Stimulated activated CD8-positive, alpha-beta memory T cell treated with anti-CD3 and anti-CD28 coated beads, Interleukin-7, amount 100 ng/mL, for 48 hours (primary cell): ENCODE measurements at places on chromosomes 12 and 14.

DNA sequence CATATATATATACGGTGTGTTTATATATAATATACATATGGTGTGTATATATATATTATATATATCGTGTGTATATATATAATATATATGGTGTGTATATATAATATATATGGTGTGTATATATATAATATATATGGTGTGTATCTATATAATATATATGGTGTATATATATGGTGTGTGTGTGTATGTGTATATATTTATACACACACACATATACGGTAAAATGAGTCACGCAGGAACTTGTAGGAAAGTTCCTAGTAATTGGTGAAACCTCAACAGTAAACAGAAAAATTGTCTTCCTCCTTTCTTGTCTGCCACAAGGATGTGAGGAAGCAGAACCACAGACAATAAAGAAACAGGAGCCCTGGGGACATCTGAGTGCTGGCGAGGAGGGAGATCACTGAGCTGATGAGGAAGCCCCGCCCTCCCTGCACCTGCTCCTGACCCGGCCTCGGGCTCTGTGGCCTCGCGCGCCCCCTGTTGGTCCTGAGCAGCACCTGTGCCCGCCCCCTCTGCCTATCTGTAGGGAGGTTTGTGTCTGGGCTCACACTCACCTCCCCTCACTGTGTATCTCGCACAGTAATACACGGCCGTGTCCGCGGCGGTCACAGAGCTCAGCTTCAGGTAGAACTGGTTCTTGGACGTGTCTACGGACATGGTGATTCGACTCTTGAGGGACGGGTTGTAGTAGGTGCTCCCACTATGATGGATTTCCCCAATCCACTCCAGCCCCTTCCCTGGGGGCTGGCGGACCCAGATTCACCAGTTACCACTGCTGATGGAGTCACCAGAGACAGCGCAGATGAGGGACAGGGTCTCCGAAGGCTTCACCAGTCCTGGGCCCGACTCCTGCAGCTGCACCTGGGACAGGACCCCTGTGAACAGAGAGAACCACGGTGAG, 1079.4 kb downstream of the TMEM121 start:
- peak; percentile 66 for DNase-seq

DNA sequence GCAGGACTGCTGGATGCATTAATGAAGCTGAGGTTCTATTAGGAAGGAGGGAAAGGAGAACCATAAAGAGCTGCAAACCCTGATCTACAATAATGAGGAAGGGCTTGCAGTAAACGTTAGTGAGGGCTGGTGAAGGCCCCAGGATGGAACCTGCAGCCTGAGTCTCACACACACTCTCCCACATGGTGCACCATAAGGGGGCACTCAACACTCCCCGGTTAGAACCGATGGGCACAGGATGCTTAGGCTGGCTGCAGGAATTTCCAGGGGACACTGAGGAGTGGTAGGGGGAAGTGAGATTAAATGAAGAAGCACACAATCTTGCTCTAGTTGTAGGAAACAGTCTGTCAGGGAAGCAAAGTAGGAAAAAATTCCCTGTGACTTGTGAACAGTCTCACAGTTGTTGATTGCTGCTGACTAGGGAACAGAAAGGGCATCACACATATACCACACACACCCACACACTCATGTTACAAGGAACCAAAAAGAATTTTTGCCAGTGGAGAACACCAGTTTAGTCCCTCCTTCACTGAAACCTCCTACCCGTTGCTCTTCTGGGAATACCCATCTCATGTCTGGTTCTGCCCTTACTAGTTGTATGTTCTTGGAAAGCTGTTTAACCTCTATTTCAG, 56.2 kb upstream of the FERMT2 start:
- no peak for DNase-seq

GRCh38 chr12:55034218-55034617, 14.4 kb downstream of the NEUROD4 start:
- no peak for DNase-seq

DNA sequence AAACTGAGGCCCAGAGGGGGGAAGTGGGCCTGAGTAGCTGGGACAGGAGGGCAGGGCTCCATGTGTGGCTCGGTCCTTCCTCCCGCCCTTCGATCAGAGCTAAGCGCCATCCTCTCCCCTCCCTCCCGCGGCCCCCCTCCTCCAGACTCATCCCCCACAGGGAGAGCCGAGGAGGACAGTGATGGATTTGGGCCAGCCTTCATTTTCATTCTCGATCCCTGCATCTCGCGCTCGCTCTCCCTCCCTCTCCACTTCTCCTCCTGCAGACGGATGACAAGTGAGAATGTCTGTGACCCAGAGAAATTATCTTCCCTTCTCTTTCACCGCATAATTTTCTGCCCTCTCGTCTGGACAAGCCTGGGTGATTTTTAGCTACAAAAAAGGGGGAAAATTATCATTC, 183.3 kb downstream of the RBM19 start:
- no peak for DNase-seq

DNA sequence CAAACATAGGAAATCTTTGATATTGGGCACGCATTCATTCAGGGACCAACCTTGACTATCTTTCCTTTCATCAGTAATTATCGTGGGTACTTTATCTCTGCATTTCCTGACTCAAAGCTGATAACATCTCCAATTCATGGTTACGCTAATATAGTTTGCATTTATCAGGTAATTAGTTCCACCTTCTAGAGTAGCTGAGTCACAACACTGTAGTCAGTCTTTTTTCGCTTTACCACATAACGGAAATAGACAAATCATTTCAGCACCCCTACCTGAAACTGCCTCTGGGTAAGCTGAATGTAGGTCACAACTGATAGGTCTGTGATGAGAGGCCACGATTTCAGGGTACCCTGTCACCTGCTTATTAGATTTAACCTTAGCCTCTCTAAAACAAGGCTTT, 36.7 kb upstream of the IL22 start:
- peak; percentile 20 for DNase-seq

DNA sequence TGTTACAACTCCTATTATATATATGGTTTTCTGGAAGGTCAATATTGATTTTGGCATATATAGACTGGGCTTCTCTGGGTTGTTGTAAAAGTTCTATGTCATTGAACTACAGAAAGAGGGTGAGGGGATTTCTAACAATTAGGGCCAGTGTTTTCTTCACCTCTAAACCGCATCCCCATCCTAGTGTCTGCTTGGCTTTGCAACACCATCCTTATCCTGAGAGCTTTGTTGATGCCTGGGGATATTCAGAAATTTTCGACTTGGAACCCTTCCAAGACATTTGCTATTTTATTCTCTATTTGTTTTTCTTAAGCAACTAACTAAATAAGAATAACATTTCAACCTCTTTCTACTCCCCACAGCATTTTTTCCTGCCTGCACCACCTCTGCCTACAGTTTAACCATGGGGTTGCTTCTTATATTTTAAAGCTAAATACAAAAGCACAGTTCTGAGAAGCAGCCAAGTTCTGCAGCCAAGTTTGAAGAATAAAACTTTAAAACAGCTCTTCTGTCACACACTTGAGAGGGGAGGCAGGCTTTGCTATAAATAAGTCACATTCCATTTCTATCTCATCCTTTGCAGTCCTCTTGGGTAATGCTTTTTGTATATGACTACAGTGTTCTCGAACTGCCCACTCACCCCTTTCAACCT, 53.4 kb downstream of the RGS6 start:
- no peak for DNase-seq
